ENCODE measurements at places on chromosomes 3 and 15.

DNA sequence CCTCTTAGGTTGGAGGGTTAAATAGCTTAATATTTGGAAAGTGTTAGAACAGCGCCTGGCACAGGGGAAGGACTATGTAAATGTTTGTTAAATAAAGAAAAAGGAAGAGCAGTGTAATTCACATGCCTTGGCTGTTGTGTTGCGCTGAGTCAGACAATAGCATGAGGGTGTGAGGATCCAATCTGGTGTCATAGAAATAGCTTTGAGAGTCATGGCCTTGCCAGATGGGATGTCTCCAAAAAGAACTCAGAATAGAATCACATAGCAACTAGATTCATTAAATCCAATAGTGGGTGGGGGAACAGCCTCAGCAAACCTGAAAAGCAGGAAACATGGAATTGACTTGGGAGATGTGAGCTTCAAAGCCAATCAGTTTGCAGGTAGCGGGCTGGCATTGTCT, 3.9 kb upstream of the RBSN start:
- H3K36me3 ChIP-seq: peaks cover 8% of the 10 kb centered on the region
- peaks cover 9% of the 10 kb centered on the region for H3K27me3 ChIP-seq
- DNase-seq: no peak
- H3K27ac ChIP-seq: no peak overlapping the region
- peaks cover 38% of the 10 kb centered on the region for H3K4me1 ChIP-seq
- H3K4me3 ChIP-seq: no peak overlapping the region

GRCh38 chr3:122102191-122102935, 47.2 kb downstream of the CD86 start:
- peaks cover 14% of the 10 kb centered on the region for H3K4me1 ChIP-seq
- peak; percentile 56 for DNase-seq
- peak overlapping the region; percentile 25 for H3K4me3 ChIP-seq
- peaks cover 24% of the 10 kb centered on the region for H3K36me3 ChIP-seq
- no peaks in the 10 kb centered on the region for H3K27me3 ChIP-seq

- H3K4me3 ChIP-seq: no peak overlapping the region
- no peak overlapping the region for H3K27ac ChIP-seq
- no peaks in the 10 kb centered on the region for H3K36me3 ChIP-seq
- H3K4me1 ChIP-seq: no peaks in the 10 kb centered on the region
These were observed 617.4 kb downstream of the NAALADL2 start for GRCh38 chr3:175476489-175476888.

- peaks cover 37% of the 10 kb centered on the region for H3K4me1 ChIP-seq
- no peaks in the 10 kb centered on the region for H3K27me3 ChIP-seq
- DNase-seq: no peak
- peaks cover 2% of the 10 kb centered on the region for H3K36me3 ChIP-seq
- no peak overlapping the region for H3K4me3 ChIP-seq
These were observed 36.8 kb upstream of the TNFSF10 start for GRCh38 chr3:172560026-172560425.

GRCh38 chr3:111326144-111326995, 215.6 kb upstream of the CD96 start:
- H3K27me3 ChIP-seq: no peaks in the 10 kb centered on the region
- no peak overlapping the region for H3K27ac ChIP-seq
- no peaks in the 10 kb centered on the region for H3K36me3 ChIP-seq
- H3K4me1 ChIP-seq: peaks cover 31% of the 10 kb centered on the region
- H3K4me3 ChIP-seq: no peak overlapping the region

GRCh38 chr3:184752361-184752760, 40.5 kb upstream of the MAGEF1 start:
- H3K27ac ChIP-seq: no peak overlapping the region
- peaks cover 1% of the 10 kb centered on the region for H3K27me3 ChIP-seq
- no peaks in the 10 kb centered on the region for H3K36me3 ChIP-seq
- H3K4me3 ChIP-seq: no peak overlapping the region
- no peak for DNase-seq
